ENCODE measurements at places on chromosomes 1 and 21.

DNA sequence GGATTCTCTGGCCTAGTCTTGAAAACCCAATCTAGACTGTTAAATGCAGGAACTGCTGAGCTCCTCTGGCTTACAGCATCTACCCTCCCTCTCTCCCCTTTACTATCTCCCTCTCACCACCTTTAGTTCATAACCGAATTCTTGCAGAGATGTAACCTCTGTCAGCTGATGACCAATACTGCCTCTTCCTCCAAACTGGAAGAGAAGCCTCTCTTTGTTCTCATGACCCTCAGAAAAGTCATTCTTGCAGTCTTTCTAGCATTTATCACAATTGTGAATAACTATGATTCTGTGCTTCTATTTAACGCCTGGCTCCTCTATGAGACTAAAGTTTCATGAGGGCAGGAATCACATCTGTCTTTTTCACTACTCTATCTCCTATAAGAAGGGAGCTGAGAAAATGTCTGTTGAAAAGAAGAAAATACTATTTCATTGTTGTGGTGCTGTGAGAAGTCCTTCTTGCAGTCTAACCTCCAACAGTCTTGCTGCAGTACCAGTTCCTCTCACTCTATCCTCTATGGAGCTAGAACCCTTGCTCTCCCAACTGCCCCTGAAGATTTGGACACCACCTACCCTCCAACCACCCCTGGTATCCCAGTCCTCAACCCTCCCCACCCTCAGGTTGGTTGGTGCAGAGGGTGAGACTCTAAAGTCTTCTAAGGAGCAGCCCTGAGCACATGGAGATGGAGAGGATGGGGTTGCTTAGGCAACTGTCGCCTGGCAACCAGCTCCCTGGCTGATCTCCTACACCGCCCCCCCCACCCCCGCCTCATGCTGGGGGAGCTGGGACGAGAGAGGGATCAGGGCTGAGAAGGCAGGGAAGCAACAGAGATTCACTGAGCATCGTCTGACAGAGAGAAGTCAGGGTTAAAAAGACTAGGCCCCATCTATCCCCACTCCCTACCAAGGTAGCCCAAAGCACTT, 13.9 kb downstream of the MEF2D start:
- peak; percentile 60 for DNase-seq

DNA sequence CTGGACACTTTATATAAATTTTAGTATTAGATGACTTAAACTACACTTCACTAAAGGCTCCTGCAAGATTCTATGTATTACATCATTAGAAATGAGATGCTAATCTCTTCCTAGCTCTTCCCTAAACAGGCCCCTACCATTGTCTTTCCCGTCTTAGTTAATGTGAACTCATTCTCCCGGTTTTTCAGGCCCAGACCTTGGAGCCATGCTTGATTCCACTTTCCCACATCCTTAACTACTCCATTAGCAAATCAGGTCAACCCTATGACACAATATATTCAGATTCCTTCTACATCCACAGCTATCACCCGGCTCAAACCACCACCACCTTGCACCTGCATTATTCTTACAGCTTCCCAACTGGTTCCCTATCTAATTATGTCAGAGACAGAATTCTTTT, 73.3 kb downstream of the NVL start:
- DNase-seq: no peak

DNA sequence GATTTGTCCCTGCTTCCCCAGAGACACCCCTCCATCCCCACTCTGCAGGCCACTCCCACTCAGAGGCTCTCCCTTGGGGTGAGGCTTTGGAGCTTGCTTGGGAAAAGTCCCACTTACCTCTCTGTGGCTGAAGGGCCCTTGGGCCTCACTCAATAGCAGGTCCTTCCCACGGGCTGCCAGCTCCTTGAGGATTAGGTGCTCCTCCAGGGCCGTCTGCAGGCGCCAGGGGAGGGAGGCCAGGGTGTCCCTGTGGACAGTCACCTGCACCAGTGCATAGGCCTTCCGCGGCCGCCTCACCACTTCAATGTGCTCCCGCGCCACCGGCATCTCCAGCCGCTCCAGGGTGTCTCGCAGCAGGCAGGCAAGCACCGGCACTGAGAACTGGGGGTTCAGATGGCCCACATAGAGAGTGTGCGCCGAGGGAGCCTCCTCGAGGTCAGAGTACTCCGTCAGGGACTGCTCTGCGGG, 1.4 kb downstream of the SLFNL1 start:
- peak; percentile 4 for DNase-seq

DNA sequence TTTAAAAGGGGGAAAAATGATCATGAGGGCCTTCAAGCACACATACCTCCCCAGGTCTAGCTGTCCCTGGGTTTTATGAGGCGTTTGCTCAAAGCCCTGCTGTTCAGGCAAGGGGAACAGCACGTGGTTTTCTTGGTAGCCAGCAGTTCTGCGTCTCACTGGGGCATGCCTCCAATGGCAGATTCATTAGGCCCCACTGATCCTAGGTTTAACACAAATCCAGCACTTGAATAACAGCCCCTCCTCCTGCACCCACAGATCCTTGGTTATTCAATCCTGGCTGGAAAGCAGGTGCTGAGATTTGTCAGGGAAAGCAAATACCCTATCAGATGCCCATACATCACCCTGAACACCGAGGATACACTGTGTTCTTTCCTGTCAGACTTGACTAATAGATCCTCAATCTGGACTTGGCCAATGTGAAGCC, 106.4 kb downstream of the ZC3H11B start:
- peak; percentile 27 for DNase-seq

- no peak for DNase-seq
Measured at GRCh38 chr21:44706026-44706705, 5.2 kb downstream of the TSPEAR start.

- no peak for DNase-seq
Measured at GRCh38 chr21:33836408-33836807, 79.2 kb downstream of the ATP5PO start.

GRCh38 chr1:101667761-101668160, 329.0 kb downstream of the OLFM3 start:
- no peak for DNase-seq

DNA sequence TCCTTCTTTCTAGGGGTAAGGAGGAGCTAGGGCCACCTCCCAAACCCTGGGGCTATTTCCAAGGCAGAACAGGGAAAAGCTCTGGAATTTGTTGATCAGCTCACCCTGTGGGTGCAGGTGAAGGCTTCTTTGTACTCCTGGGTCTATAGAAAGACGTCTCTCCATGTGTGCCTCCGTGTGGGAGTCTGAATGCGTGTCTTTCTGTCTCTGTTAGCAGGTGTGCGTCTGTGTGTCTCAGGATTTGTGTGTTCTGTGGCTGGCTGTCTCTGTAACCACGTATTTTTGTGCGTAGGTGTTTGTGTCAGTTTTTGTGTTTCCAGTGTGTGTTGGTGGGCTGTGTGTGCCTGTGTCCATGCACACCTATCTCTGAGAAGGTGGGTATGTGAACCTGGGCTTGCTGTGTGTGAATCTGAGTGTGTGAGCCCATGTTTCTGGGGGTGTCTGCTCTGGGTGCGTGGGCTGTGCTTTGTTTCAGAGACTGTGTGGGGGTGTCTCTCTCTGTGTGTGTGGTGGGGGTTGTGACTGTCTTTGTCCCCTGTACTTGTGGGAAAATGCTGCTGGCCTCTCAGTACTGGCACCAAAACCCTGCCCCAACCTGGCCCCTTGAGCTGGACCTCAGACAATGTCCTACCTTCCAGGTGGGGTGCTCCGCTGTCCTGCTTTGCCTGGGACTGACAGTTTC, 12.7 kb upstream of the ETV3L start:
- DNase-seq: no peak

DNA sequence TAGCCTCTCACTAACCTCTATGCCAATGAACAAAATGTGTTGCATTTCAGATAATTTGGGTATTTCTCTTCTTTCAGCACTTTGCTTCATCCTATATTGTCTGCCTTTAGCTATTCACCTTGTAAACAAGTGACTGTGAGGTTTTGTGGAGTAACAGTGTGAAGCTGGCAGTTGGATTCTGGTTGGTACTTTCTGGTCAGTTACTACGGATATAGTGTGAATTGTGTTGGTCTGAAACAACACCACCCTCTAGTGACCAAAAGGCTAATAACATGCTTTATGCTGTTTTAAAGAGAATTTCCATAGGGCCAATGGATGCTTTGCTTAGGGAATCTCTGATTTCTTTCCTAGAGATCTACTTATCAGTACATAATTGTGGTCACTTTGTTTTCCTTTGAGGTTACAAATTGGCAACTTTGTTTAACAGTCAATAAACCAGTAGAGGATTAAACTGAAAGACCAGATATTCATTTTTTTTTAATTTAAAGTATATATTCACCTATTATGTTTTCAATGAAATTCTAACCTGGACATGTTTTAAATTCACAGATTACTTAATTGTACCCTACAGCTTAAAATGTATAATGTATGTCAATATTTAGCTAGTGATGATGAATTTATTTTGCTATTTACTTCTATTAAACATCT, 2.5 kb upstream of the PTGER3 start:
- peak; percentile 76 for DNase-seq

- DNase-seq: peak; percentile 65
Measured at GRCh38 chr1:156868341-156868740, 7.7 kb downstream of the NTRK1 start.

- no peak for DNase-seq
Measured at GRCh38 chr1:28313702-28314546, 14.9 kb upstream of the MED18 start.

DNA sequence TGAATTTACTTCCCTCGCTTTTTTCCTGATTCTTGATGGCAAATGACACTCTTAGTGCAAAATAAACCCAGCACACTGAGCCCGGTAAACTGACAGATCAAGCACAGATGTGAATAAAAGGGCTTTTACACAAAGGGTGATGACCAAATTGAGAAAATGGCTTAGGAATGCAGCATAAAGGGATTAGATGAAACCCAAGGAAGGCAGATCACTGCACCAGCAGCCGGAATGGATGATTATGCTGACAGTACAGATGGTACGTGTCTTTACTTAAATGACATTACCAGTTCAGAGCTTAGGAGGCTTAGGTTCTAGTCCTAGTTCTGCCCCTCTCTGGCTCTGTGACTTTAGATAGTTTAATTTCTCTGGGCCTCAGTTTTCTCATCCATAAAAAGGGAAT, 12.0 kb downstream of the PKP1 start:
- DNase-seq: no peak

- DNase-seq: no peak
Measured at GRCh38 chr1:28064064-28064463, 24.3 kb downstream of the EYA3 start.

- peak; percentile 73 for DNase-seq
Measured at GRCh38 chr1:169508432-169509338, 22.9 kb upstream of the SLC19A2 start.

GRCh38 chr21:33881689-33882440, 33.7 kb downstream of the ATP5PO start:
- DNase-seq: no peak

DNA sequence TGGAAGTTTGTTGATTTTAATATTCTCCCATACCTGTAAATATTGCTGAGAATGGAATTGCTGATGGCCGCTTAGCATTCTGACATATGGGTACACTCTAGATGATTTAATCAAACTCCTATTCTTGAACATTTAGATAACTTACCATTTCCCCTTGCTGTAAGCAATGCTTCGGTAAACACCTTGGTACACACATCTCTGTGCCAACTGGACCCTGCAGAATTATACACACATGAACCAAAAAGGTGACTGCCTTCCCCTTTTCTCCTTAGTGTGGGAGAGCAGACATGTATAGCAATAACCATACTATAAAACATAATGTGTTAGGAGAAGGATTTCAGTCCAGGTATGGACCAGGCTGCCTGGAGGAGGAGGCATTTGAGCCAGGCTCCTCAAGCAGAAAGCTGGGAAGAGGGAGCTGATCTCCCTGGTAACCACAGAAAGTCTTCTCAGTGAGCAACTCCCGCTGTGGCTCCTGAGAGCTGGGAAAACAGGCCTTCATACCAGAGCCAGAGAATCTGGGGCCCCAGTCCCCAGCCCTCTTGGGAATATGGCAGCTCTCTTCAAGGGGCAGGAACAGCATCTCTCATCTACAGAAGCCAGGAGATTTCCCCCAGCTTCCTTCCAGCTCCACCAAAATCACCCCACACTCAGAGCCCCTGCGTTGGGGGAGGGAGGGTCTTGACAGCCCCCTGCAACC, 33.9 kb upstream of the CSF1 start:
- no peak for DNase-seq

GRCh38 chr1:200965111-200965805, 58.3 kb downstream of the KIF21B start:
- DNase-seq: no peak

DNA sequence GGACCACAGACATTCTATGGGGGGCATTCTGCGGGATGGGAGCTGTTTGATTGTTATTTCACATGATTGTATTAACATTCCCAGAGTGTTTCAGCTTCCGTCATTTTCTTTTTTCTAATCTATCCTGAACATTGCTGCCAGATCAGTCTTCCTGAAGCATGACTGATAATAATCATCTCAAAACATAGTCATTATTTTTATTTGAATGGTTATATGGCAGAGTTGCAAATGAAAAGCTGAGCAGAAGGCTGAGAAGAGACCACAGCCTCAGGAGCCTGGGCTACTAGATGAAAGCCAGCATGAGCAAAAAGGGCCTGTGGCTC, 109.0 kb downstream of the ERG start:
- DNase-seq: no peak

GRCh38 chr1:22739648-22740385, 29.2 kb downstream of the EPHB2 start:
- no peak for DNase-seq

DNA sequence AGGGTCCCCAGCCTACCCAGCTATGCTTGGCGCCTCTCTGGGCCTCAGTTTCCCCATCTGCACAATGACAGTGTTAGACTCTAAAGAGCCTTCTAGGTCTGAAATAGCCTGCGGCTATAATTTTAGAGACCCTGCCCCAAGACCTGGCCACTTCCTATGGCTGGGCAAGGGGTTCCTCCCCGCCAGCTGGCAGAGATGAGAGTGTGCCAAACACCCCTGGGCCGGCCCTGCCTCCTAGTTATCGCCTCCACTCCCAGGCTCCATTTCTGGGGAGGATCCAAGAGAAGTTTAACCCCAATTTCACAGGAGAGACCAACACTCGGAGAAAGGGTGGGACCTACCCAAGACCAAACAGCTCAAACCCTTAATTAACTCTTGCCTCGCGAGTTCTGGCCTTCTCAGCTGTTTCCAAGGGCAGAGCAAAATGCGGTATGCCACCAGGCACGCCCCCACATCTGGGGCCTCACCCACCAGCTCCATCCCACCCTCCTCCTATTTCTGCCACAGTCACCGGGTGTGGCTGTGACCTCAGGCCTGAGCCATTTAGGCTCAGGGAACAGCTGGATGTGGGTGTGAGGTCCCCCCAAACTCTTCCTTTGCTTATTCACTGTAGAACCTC, 35.7 kb downstream of the TTC39A start:
- DNase-seq: peak; percentile 29

Data from NCI-H69 (cell line).